ENCODE measurements at places on chromosomes 7 and 10.

DNA sequence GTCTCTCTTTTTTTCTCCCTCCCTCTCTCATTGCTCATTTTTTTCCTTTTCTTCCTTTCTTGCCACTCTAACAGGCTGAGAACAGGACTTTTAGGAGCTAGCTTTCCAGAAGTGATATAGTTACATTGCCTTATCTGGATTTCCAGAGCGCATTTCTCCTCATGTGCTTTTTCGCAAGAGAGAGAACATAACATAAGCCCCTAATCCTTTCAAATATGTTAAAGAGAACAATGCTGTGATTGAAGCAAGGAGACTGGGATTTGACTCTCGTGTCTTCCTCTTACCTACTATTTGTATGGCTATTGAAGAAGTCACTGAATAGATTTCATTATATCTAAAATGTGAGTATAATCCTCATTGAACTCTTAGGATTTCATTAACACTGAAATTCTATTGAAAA, 101.2 kb upstream of the PRPS1L1 start:
- DNase-seq, result no peak

- DNase-seq, result no peak
These were observed 10.9 kb downstream of the CALCR start for GRCh38 chr7:93563584-93563983.

GRCh38 chr10:82762641-82763040, 887.6 kb downstream of the NRG3 start:
- no peak for DNase-seq

DNA sequence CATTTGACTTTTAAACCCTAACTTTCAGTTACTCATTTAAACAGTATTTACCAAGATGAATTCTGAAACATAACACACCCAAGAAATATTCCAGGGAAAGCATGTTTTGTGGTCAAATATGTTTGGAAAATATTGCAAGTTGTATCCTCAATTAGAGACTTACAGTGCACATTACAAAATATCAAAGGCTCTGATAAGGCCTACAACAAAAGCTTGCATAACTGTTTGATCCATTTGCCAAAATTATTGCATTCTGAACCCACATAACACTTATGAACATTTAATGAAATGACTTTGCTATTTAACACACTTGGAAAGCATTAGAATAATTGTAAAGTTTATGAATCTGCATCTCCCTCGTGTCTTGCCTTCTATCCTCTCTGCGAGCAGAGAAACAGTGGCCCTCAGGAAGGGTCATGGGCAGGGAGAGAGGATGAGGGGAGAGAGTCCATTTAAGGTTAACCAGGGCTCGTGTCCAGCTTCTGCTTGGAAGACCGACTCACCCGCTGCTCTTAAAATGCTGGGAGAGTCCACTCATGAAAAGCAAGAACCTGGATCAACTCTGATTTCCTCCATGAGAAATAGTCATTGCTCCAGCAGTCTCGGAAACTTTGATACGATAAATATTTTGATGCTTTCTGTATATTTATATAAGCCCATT, 408.2 kb upstream of the ZMIZ1 start:
- DNase-seq, result no peak

GRCh38 chr10:3554121-3554522, 230.9 kb downstream of the KLF6 start:
- no peak for DNase-seq

GRCh38 chr10:133565441-133566294, at the start of gene SYCE1:
TSS of gene SYCE1 (minus strand) at chr10:133565583. CDS start at chr10:133565529, 54 bp downstream.
- no peak for DNase-seq

DNA sequence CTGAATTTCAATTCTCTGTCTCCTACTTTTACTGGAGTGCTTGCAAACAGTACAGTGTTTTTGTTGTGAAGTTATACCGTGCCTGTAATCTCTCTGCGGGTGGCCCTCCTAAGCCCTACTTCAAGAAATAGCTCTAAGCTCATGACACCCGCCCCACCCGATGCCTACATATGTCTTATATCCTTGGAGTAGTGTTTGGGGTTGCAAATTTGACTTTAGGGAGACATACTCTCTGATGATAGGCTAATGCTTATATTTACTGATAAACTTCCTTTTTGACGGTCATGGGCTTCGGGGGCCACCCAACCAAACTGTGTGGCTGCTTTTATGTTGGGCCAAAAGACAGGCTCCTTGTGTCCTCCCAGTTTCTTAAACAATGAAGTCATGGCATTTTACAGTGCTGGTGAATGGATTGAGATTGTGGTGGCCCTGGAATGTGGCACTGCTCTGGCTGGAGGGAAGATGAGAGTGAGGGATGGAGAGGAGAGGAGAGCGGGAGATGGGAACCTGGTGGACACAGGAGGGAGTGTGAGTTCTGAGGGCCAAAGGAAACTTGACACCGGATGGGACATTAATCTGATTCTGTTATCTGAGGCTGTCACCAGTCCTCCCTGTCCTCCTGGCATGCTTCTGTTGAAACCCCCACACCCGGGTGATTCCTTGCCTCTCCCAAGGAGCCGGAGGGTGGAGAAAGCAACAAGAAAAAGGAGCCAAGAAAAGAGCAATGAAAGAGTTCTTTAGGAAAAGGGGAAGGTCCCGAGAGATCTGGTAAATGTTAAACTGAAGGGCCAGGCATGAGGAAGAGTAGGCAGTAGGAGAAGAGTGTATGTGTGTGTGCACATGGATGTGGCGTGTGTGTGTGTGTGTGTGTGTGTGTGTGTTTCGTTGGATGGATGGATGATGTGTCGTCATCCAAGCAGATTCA, 113.3 kb downstream of the TCF7L2 start:
- DNase-seq, result no peak

DNA sequence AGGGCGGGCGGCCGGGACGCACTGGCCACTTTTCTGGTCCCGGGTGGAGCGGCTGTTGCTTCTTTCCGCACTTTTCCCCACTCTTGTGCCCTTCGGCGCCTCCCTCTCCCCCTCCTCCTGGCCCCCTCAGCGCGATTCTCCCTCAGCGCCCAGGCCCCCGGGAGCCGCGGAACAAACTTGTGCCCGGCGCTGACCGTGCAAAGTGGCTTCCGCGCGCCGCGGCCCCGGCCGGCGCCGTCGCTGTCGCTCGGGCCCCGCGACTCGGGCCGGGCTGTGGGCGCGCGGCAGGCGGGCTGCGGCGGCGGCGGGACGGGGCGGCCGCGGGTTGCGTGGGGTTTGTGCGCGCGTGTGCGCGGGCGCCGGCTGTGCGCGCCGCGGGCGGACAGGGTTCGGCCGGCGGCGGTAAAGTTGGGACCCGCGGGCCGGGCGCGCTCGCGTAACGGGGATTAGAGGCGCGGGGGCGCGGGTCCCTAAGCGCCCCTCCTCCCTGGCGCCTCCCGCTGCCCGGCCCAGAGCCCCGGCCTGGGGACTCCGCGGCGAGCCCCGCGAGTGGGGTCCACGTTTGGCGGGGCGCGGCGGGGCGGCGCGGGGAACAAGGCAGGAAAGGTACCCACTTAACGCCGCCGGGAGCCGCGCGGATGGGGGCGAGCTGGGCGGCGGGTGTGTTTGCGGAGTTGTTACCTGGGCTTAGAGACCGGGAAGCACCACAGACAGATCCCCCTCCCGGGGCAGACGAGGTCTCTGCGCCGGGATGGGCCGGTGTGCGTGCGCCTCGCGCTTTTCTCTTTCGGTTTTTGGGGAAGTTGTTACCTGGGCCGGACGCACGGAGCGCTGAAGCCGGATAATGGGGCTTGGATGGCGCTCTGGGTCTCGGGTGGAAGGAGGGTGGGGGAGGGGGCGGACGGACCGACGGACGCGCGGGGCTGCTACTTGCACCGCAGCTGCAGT, 860 bp downstream of the ZEB1 start:
- DNase-seq, result no peak

DNA sequence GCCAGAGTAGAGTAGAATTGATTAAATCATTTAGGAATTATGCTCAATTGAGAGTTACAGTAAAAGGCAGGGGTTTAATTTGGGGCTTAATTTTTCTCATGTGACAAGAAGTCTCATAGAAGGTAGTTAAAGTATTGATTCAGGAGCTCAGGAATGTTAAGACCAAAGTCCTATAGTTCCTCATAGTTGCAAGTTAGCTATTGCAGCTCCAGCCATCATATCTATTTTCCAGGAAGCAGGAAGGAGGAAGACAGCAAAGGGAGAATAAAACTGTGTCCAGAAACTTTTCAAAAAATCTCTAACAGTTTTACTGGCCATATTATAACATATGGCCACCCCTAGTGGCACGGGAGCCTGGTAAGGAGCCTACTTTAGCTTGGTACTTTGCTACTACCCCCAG, 97.0 kb upstream of the RPA3 start:
- DNase-seq, result no peak

GRCh38 chr7:53518319-53518718, 482.9 kb downstream of the POM121L12 start:
- DNase-seq, result no peak

- no peak for DNase-seq
These were observed 36.2 kb downstream of the PITRM1 start for GRCh38 chr10:3136336-3136735.

- DNase-seq, result no peak
These were observed 50.1 kb downstream of the CROT start for GRCh38 chr7:87395442-87396020.

DNA sequence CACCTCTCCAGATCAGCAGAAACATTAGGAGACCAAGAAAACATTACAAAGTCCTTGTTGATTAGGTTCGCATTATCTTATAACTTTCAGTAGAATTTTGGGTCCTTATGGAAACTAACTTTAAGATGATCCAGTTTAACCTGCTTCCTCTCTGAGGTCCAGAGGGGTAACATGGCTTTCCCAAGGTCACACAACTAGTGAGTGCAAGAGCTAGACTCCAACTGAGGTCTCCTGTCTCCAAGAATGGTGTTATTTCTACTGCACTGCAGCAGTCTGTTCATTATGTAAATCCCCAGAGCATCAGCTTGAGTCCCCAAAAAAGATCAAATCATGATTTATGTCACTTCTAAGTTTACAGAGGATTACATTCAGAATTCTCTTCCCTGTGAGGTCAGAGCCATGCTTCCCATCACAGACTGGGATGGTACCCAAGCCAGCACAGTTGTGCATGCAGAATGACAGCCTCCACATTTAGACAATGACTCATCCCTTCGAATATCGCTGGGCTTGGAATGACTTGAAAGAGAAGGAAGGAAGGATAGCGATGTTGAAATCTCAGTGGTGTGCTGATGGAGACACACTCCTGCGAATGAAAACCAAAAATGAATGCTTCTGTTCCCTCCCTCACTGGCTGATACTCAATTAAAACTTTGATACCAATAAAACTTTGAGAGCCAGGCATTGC, 163.1 kb upstream of the PLXNA4 start:
- peak; percentile 88 for DNase-seq

DNA sequence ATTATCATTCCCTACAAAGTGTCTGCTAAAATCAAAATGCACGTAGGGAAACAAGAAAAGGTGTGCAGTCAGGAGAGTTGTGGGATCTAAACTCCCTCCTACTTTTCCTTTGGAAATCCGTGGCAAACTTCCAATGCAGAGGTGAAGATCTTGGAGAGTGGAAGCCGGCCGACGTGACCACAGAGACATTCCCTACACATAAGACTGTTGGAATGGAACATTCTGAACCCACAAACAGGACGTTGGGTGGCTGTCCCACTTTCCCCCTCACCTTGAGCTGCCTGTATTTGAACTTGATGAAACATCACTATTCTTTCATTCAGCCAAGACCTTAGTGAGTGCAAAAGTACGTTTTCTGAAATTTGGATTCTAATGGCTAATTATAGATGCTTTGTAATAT, 65.9 kb downstream of the PRKCQ start:
- no peak for DNase-seq

GRCh38 chr10:74156919-74157289, 5.9 kb downstream of the ADK start:
- DNase-seq, result no peak

GRCh38 chr10:127292888-127293287, 96.5 kb upstream of the INSYN2A start:
- DNase-seq, result no peak

DNA sequence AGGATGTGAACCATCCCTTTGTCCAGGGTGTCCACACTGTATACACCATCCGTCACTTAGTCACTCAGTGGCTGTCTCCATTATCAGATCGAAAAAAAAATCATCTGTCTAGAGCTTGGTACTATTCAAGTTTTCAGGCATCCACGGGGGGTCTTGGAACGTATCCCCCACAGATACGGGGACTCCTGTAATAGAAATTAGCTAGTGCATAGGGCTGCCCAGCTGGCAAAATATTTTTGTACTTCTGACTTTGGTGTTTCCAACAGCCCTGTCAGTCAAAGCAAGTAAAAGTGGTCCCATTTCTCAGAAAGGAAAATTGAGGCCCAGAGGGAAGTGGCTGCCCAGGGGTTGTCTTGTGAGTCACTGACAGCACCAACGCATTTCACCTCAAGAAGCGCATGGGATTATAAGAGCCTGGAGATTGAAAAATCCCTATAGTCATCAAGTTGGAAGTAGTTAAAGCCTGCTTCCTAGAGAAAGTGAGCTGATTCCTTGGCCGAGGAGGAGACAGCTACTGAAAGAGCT, 52.1 kb upstream of the SLC29A3 start:
- no peak for DNase-seq

- no peak for DNase-seq
These were observed 7.0 kb downstream of the TAX1BP1 start for GRCh38 chr7:27746978-27747377.

- DNase-seq, result no peak
These were observed 34.2 kb downstream of the GRB10 start for GRCh38 chr7:50748472-50748871.

GRCh38 chr10:28480628-28480965, 52.3 kb upstream of the WAC start:
- DNase-seq, result no peak

- no peak for DNase-seq
These were observed 15.9 kb downstream of the XRCC2 start for GRCh38 chr7:152660021-152660420.

DNA sequence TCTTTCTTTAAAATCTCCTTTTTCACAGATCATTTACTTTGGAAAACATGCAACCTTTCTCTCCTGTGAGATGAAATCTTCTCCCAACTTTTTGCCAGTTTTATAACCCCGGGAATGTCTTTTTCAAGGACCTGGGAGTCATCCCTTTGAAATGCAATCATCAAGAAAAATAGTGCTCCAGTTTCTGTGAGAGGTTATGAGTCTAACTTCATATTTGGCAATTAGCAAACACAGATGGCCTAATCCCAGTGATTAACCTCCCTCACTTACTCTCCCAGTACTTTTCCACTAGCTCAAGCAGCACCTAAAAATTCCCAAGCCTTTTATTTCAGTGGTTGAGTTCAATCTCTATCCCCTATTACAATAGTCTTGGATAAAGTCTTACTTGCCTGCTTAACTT, 185.8 kb upstream of the TMEM106B start:
- DNase-seq, result peak; percentile 46

DNA sequence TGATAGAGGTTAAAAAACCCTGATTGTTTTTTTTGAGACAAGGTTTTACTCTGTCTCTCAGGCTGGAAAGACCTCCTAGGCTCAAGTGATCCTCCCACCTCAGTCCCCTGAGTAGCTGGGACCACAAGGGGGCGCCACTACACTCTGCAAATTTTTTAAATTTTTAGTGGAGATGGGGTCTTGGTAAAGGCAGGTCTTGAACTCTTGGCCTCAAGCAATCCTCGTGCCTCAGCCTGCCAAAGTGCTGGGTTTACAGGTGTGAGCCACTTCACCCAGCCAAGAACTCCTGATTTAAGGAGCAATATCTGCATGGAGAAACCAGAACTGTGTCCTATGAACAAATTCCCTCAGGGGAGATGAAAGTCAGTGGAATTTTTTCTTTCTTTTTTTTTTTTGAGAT, 7.3 kb upstream of the KLHDC10 start:
- peak; percentile 18 for DNase-seq

Measured in HCEC 1CT (cell line).